Hematopoietic multipotent progenitor cell (in vitro differentiated cells): ENCODE measurements at places on chromosomes 7 and 10.

DNA sequence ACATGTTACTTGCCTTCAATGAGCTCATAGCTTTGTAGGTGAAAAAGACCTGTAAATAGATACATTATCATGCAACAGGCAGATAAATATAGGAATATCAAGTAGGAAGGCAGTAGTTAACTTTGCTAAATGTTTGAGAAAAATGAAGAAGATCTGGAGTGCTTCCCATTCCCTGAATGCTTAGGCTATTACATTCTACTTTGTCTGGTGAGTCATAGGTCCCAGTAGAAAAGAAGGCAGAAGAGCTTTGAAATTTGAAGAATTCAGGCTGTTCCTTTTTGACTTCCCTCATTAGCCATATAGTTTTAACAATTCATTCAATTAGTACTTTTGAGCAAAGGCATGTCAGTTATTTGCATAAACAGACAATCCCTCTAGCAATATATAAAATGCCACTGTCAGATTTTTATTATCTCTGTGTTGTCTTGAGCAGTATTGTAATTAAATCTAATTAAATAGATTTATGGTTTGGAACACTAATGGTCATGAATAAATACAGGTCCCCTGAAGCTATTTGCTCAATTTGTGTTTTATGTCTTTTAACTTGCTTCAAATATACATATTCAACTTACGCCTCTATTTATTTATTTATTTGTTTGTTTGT is 875.0 kb downstream of the REEP3 start:
- no peak for DNase-seq

DNA sequence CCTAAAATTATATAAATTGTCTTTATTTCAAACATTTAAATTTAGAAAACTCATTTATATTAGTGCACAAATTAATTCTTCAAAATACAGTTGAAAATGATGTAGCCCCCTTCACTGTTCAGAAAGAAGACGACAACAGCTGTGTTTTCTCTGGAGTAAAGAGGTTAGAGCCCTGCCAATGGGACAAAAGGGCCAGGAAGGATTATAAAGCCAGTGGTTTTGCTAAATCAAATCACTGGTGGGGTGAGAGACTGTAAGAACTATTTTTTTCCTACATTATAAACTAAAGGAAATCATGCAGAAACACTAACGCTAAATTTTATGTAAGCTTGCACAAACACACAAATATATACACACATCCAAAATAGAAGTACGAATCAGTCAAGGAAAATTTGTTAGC is 386.6 kb downstream of the PARD3 start:
- no peak for DNase-seq

- DNase-seq = no peak
Measured at GRCh38 chr7:13946181-13946580, 43.3 kb downstream of the ETV1 start.

DNA sequence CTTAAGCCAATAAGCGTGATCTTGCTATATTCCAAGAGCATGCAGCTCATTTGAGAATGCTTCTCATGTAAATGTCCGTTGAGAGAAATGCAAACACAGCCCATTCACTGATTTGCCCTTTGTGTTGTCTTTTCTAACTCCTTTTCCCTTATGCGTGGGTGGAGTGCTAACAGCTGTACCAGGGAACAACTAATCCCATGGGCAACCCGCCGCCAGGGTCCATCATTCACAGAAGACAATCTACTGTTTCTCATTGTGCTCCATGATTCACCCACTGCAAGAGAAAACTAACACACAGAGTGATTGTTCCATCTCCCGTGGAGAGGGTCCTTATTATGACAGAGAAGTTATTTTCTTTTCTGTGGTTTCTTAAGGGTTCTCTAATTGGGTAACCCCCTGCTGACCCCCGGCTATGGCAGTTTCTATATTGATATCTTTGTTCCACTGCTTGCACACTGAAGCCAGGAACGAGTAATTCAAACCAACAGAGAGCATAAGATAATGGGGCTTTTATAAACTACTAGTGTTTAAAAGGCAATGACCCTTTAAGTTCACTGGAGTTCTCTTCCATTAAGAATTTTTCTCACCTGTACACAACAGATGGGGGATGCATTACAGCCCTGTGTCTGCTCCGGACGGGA is 298.7 kb downstream of the BAMBI start:
- DNase-seq = no peak

GRCh38 chr10:77007834-77008233 is 629.8 kb downstream of the KCNMA1 start:
- DNase-seq = no peak

GRCh38 chr7:305410-306151 is 15.6 kb downstream of the FOXL3 start:
- no peak for DNase-seq

DNA sequence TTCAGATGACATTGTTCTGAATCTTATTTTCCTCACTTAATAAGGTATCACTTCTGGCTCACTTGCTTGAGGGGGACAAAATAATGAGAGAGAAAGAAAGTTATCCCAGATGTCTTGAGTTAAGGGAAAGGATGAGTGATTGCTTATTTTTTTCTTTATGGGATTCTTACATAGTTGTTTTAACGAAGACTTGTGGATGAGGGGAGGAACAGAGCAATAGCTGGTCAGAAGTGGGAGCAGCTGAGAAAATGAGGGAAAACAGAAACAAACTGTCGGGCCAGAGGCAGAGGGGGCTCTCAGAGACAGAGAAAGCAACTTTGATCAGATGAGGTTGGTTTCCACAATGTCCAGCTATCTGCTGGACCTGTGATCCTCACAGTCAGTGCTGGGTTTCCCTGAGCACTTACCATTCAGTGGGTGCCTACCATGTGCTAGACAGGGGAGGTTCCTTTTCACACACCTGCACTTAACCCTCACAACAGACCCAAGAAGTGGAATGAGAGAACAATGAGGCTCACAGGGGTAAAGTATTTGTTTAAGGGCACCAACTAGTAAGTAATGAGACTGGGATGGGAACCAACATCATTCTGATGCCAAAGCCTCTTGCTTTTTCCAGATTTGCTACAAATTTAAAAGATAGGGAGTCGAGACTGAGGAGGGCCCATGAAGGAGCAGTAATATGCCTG is 64.2 kb downstream of the BICC1 start:
- no peak for DNase-seq

- DNase-seq = no peak
Measured at GRCh38 chr10:389261-389790, 254.1 kb downstream of the ZMYND11 start.

DNA sequence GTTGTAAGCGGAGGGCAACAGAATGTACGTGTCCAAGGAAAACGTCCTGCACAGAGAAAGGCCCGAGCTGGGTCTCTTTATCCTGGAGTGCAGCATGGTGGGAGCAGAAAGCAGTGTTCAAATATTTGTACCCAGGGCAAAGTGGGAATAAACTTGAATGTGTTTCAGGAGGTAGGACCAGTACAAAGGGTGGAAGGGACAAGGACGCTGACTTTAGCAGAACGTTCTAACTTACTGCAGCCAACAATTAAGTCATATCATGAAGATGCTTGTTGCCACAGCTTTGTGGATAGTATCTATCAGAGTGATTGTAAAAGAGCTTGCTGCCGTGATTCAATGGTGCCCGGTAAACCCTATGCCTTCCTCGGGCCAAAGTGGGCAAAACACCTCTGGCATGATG is 30.5 kb upstream of the ZC3HAV1L start:
- no peak for DNase-seq

GRCh38 chr7:20388084-20388483 is 57.4 kb downstream of the ITGB8 start:
- no peak for DNase-seq

- no peak for DNase-seq
Measured at GRCh38 chr7:88637795-88638194, 121.7 kb upstream of the ZNF804B start.

GRCh38 chr7:24967696-24968095 is 12.3 kb downstream of the OSBPL3 start:
- no peak for DNase-seq

DNA sequence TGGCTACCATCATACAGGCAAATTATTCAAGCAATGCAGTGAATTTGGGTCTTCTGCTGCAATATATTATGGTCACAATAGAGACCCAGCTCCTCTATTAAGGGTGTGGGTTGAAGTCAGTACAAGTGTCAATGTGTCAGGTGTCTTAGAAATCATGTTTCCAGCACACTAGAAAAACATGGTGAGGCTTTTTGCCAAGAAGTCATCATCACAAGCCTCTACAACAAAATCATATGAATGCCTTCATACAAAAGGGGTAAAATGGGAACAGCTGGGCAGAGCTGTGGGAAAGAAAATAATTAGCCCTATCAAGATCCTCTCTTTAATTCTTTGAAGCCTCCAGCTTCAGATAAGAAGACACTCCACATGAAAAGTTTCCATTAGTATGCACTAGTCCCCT is 37.2 kb downstream of the FAM13C start:
- DNase-seq = no peak

DNA sequence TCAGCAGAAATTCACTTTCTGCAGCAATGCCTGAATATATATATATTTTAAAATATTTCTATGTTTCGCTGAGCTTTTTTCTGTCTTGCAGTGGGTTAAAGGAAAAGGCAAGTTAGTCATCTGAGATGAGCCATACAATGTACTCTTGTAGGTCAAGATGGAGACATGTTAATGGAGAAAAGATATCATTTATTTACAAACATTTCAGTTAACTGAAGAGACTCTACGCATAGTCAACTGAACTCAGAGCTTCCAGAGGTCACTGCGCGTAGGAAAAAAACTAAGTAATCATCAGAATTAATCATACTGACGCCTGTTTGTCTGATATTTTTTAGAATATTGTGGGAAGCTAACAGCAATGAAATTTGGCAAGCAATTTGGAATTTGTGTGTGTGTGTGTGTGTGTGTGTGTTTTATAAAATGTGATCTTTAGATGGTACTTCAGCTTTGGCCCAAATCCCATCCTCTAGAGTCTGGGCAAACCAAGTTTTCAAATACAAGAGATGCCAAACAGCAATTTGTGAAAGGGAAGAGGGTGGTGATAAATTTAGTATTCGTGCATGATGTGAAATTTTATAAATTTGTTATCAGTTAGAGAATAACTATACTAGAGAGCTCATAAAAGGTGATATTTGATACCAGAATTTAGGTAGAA is 193.9 kb upstream of the AGR3 start:
- DNase-seq = no peak

DNA sequence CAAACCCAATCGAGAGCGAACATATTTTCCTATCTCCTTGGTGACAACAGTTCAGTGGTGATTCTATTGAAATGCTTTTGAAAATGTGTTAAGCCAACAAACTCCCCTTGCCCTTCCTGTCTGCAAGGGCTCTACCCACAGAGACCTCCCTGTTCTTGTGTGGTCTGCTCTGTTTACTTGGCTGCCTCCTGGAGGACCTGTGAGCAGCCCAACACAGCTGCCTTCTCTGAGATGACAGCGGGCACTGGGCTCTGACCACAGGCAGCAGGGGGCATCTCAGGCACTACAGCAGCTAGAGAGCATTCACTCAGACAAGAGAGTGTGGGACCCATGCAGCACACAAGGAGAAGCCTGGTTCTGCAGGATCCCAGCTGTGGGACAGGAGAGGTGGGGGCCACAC is 416.4 kb downstream of the TCERG1L start:
- DNase-seq = no peak

DNA sequence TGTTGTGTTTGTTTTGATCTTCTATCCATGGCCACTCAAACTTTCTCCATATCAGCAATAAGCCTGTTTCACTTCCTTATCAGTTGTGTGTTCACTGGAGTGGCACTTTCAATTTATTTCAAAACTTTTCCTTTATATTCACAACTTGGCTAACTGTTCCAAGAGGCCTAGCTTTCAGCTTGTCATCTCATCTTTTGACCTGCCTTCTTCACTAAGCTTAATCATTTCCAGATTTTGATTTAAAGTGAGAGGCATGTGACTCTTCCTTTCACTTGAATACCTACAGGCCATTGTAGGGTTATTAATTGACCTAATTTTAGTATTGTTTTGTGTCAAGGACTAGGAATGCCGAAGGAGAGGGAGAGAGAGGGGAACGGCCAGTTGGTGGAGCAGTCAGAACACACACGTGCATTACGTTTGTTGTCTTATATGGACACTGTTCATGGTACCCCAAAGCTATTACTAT is 5.5 kb upstream of the GNAT3 start:
- no peak for DNase-seq

- no peak for DNase-seq
Measured at GRCh38 chr10:80158126-80158525, 25.6 kb downstream of the PLAC9 start.

DNA sequence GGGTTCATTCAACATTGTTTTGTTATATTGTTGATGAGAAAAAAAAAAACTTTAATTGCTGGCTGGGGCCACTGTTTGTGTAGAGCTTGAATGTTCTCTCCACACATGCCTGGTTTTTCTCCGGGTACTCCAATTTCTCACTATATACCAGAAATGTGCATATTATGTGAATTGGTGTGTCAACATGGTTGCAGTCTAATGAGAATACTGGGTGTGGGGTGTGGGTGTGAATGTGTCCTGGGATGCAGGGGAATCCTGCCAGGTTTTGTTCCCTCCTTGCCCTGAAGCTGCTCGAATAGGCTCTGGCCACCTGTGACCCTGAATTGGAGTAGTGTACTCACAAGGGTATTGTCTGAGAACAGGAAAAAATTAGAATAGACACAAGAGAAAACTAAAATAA is 81.4 kb downstream of the VIM start:
- DNase-seq = no peak

- no peak for DNase-seq
Measured at GRCh38 chr10:95233377-95234034, 39.5 kb downstream of the ACSM6 start.

DNA sequence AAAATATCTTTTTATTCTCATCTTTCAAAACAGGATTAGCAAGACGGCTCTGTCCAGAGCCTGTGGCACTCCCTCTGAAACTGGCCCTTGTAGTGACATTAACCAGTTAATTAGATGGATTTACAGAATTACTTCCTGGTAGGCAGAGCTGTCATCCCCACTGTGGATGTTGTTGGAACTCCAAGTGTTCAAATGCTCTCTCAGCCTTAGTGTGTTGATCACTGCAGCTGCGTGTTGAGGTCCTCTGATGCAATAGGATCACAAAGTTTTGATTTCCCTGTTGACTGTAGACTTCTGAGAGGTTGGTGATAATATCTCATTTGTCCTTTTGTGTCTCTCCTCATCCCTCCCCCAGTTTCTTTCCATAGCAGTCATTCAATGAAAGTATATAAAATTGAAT is 117.3 kb upstream of the CDK6 start:
- no peak for DNase-seq

DNA sequence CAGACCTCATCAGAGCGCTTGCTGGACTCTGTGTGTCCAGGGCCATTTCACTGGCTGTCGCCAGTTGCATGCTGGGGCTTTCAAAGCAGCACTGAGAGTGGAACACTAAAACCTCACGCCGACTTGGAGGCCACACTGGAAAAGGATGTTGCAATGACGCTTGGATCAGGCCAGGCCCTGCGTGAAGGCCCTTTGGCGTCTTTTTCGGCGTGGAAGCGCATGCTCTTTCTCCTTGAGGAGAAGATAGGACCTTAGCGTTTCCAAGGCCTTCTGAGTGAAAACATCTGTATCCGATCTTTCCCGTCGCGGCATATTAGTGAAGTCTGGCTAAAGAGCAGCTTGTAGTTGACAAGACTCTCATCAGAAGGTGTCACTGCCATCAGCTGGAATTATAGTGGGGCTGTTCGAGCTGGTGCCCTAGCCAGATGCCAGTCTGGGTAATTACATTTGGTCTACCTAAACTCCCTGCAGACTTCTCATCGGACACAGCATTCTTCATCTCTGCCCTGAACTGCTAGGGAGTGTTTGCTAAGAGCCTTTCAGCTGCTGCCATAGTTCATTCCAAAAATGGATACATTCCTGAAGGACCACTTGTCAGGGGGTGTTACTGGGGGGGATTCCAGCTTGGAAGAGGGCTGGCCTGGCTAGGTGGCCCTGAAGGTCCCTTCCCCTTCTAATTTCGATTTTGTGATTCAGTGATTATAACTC is 167.7 kb upstream of the TCF7L2 start:
- DNase-seq = no peak
